Smooth muscle cell of trachea (primary cell): ENCODE measurements at places on chromosomes 5 and 9. TPM values are rescaled to one million over a fixed set of nuclear protein-coding genes. Genes with fewer than 3 reads are reported as not detected.

The ISL1 gene
- not detected in 2 replicates for total RNA-seq

The RC3H2 gene
- 31.6 and 39.0 TPM in 2 replicates for total RNA-seq

The FSTL4 gene
- 0.17 TPM in 1 of 2 replicates, not detected in the other for total RNA-seq

The INSL4 gene
- not detected in 2 replicates for total RNA-seq

The FCHO2 gene
- total RNA-seq, result 11.5 and 19.4 TPM in 2 replicates

The DPP7 gene
- 89.9 and 123 TPM in 2 replicates for total RNA-seq

The FLT4 gene
- under 0.01 and 0.15 TPM in 2 replicates for total RNA-seq
